Stromal cell of bone marrow (primary cell): ENCODE measurements at places on chromosomes 7 and 10.

DNA sequence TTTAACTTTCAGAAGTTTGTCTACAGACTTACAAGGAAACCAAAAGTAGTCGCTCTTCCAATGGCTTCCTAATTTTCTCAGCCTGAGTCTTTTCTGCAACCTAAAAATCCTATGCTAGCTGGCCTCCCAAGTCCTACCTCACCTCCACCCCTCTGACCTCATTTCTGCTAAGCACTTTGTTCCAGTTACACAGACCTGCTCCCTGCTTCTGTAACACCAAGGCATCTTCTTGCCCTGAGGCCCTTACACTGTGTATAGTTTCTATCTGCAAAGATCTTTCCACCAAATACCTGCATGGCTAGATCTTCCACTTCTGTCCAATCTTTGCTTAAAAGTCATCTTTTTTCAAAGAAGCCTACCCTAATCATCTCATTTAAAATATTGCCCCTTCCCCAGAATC, 1.9 kb upstream of the SNX13 start:
- DNase-seq, result no peak

- DNase-seq, result no peak
These were observed 97.6 kb downstream of the LYZL2 start for GRCh38 chr10:30531751-30532530.

DNA sequence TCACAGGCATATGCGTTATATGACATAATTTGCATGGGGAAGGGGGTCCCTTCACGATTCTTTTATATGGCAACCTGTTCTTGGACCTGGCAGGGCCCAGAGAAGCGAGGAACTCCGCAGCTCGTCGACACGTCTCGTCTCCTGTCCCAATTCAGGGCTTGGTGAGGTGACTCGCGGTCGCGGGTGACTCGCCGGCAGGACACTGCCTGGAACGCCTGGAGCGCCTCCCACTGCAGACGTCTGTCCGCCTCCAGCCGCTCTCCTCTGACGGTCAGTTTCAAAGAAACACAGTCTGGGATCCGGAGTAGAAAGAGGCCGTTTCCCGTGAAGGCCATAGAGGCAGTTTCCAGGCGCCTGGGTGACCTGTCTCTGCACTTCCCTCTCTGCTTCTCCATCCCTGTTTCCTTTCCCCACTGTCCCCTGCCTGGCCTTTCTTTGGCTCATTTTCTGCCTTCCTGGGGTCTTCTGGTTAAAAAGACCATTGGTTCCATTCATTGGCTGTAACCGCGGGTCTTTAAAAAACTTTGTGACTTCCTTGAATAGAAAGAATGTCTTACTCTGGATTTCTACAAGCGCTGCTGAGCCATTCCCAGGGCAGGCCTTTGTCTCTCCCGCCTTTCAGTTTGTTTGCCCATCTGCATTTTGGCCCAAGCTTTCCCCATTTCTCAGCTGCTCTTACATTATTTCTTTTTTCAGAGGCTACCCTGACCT, 1.2 kb downstream of the UPP1 start:
- DNase-seq, result no peak

GRCh38 chr7:4119848-4120247, 562.2 kb upstream of the FOXK1 start:
- no peak for DNase-seq

- DNase-seq, result no peak
These were observed 18.3 kb downstream of the CLEC2L start for GRCh38 chr7:139541600-139542307.

GRCh38 chr10:131773370-131774343, 127.2 kb upstream of the PPP2R2D start:
- DNase-seq, result no peak

GRCh38 chr7:30369879-30370278, 85.5 kb downstream of the ZNRF2 start:
- no peak for DNase-seq

GRCh38 chr10:127928021-127928806, 21.3 kb downstream of the PTPRE start:
- DNase-seq, result no peak

GRCh38 chr7:128221929-128222403, 19.1 kb upstream of the LEP start:
- peak; percentile 50 for DNase-seq

DNA sequence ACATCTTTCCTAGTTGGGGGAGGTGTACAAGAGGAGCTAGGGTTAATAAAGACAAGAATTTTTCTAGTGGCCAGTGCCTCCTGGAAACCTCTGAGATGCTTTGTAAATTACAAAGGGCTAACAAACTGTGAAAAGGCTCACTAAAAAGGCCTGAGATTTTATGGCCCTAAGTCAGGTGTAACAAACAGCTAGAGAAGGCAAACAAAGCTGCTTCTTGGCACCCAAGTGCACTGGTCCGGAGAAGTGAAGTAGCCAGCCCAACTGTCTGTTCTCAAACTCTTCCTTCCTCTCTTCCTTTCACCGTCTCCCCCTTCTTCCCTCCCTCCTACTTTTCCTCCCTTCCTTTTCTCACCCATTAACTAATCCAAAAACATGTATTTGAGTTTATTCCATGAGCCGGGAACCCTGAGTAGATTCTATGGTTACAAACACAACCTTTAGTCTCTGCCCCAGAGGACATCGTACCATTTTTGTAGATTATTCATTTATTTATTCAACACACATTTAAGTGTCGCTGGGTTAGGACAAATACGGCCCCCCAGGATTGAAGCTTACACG, 143.4 kb upstream of the PCGF5 start:
- no peak for DNase-seq

DNA sequence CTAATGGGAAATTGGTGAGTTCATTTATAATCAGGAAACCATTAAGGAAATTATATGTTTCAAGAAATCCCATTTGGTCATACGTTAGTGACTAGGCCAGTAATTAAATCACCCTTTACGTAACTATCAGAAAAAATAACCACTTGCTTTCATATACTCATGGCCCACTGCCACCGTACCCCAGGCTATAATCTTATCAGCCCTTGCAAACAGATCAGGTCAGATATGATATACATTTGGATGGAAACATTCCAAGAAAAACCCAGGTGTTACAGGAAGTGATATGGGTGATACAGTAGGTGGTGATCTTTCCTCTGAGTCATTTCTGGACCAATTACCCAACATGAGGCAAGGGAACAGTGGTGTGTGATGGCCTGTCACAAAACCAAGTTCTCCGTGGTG, 481.0 kb upstream of the SEMA3A start:
- no peak for DNase-seq

DNA sequence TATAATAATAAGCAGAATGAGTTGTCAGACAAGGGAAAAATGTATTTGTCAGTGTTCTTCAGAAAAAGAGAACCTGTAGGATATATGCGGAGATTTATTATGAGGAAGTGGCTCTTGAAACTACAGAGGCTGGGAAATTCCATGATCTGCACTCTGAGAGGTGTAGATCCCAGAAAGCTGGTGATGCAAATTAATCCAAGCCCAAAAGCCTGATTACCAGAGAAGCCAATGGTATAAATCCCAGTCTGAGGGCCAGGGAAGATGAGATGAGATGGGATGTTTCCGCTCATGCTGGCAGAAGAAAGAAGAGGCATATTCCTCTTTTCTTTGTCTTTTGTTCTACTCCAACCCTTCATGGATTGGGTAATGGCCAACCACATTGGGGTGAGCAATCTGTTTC, 732.8 kb upstream of the IGFBP3 start:
- no peak for DNase-seq

- DNase-seq, result peak; percentile 89
These were observed 301.3 kb downstream of the PHTF2 start for GRCh38 chr7:78099715-78100394.

DNA sequence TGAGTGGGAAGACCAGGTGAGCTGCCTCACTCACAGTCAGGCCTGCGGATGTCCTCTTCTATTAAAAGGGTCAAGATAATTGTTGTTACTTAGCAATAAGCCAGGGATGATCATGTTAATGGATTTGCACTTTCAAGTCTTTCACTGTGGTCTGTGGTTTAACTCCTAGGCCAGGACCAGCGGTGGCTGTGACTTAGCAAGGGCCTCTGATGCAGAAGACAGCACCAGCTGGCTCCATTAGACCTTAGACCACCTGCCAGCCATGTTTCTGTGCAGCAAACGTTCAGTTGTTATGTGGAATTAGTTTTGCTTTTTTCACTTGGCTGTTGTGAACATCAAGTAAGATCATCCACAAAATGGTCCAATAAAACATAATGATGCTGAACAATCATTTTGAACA, 537.3 kb downstream of the TNS3 start:
- DNase-seq, result no peak

- DNase-seq, result no peak
These were observed 207.6 kb downstream of the PHTF2 start for GRCh38 chr7:78006063-78006755.

DNA sequence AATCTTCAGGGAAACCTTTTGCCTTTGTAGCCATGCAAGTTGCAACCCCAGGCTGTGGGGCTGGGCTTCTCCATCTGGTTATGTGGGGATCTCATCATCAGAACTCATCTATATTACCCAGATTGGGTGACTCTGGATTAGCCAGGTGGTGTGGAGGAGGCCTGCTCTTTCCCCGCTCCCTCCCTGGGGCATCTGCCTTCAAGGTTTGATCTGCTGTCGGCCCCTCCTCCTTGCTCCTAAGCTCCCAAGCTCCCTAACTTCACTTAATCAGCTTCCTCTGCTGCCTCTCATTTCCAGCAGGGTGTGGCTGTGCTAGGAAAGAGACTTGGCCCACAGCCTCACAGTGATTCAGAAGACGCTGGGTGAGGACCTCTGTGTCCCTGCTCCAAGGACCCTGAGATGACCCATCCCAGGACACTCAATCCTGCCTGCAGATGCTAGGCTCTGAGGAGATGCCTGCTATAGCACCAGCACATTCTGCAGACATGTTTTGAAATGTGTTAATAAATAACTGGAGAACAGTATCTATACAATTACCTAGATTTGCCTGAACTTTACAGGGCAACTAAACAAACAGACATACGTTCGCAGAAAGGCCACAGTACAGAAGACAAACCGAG, 392.1 kb upstream of the PODXL start:
- peak; percentile 30 for DNase-seq

- DNase-seq, result no peak
These were observed 91.6 kb upstream of the KMT2E start for GRCh38 chr7:104922182-104923009.

GRCh38 chr7:1659696-1660095, 10.4 kb upstream of the ELFN1 start:
- peak; percentile 36 for DNase-seq

- DNase-seq, result no peak
These were observed 40.5 kb downstream of the LYZL1 start for GRCh38 chr10:29329420-29329819.

DNA sequence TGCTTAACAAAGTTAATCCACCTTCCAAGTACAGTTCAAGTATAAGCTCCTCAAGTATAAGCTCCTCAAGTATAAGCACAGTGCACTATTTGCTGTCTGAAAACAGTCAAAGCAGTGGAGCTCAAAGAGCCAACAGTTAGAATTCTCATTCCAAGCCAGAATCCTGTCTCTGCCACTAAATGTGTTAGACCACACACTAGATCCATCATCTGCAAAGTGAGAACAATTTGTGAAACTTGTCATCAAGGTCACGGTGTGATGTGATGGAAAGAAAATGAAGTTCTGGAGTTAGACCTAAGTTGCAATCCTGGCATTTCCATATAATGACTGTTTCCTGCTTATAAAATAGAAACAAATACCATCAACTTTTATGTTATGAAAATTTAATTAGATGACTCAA, 602.5 kb downstream of the TNS3 start:
- no peak for DNase-seq

- DNase-seq, result no peak
These were observed 66.2 kb upstream of the SRPK2 start for GRCh38 chr7:105454921-105455320.

GRCh38 chr10:89981891-89982290, 280.5 kb downstream of the KIF20B start:
- DNase-seq, result no peak

- no peak for DNase-seq
These were observed 98.6 kb upstream of the MDFIC start for GRCh38 chr7:114823290-114823689.

DNA sequence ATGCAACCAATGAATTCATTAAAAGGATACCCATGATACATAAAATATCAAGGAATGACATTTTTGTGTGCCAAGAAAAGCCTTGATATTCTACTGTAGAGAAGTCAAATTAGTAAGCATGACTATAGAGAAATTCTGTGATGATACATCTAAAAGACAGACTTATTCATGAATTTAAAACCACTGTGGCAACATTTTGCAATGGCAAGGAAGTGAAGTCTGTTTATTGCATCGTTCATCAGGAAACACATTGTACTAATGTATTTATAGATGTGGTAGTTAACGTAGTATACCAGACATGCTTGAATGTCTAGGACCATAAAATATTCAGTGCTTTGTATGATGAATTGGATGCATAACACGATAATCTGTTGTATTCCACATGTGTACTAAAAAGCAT, 9.3 kb upstream of the CLEC5A start:
- no peak for DNase-seq

- no peak for DNase-seq
These were observed 135.0 kb upstream of the PALS2 start for GRCh38 chr7:24438232-24438631.

DNA sequence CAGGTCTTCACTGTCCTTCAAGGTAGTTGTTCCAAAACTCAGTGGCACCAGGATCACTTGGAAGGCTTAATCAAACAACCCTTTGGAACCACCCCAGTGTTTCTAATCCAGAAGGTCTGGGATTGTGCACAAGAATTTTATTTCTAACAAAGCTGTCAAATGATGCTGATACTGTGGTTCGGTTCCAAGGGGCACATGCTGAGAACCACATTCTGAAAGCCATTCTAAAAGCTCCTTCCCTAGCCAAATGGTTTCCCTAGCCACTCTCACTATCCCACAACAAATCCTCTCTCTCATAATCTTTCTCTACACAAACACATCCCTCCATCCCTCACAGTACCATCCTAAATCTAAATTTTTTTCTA, 52.1 kb downstream of the MACC1 start:
- DNase-seq, result no peak

- peak; percentile 10 for DNase-seq
These were observed 673.9 kb downstream of the PHTF2 start for GRCh38 chr7:78472519-78472918.

- no peak for DNase-seq
These were observed 273.7 kb upstream of the CHRM2 start for GRCh38 chr7:136594739-136595144.

DNA sequence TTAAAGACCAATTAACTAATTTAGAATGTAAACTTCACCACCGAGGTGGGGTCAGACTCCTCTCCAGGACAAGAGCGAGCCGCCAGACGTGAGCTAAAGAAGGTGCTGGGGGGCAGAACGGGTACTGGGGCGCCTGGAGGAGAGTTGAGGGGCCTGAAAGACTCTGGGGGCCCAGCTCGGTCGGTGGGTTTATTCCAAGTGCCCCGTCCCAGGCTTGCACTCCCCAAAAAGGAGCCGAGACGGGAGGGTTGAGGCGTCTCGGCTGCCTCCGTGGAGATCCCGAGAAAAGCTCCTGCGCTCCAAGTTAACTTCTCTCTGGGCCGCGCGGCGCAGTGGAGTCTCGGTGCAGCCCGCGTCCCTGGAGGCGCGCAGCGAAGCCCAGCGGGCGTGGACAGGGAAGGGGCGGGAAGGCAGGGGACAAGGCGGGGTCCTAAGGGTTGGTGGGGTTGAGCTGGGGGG, 553.3 kb downstream of the TFEC start:
- DNase-seq, result no peak

- DNase-seq, result no peak
These were observed 8.1 kb downstream of the CYP26A1 start for GRCh38 chr10:93081834-93082233.
